ENCODE measurements at places on chromosomes 7 and 10.

DNA sequence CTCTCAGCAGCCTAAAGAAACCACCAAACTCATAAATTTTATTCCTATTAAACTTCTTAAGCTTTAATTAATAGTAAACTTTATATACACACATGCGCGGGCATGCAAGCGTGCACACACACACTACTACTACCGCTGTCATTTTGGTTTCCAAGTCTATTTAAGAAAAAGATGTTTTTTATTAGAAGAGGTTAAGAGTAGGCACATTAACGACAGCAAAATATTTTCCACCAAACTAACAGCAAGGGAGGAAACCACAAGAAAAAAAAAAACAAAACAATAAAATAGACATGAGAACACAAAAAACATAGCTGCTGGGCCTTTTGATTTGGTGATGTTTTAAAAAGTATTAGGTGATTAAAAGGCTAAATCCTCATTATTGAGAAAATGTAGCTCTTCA, 28.6 kb downstream of the RTKN2 start:
- no peak for DNase-seq

- no peak for DNase-seq
These were observed 40.2 kb downstream of the PDSS1 start for GRCh38 chr10:26737730-26738129.

DNA sequence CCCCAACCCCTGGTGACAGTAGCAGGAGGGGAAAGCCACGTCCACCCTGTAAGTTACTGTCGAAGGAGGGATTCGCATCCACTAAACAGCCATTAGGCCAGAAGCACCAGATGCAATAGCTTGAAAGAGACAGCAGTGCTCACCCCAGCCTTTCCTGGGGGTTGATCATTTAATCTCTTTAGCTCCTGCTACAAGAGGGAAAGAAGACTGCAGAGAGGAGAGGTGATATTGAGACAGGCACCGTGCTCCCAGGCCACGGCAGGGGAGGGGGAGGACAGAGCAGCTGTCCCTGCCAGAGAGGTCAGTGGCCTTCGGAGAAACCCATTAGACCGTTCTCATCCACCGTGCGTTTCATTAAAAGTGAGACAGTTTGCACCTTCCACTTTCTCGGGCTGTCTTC, 148.3 kb downstream of the CDH23 start:
- no peak for DNase-seq

DNA sequence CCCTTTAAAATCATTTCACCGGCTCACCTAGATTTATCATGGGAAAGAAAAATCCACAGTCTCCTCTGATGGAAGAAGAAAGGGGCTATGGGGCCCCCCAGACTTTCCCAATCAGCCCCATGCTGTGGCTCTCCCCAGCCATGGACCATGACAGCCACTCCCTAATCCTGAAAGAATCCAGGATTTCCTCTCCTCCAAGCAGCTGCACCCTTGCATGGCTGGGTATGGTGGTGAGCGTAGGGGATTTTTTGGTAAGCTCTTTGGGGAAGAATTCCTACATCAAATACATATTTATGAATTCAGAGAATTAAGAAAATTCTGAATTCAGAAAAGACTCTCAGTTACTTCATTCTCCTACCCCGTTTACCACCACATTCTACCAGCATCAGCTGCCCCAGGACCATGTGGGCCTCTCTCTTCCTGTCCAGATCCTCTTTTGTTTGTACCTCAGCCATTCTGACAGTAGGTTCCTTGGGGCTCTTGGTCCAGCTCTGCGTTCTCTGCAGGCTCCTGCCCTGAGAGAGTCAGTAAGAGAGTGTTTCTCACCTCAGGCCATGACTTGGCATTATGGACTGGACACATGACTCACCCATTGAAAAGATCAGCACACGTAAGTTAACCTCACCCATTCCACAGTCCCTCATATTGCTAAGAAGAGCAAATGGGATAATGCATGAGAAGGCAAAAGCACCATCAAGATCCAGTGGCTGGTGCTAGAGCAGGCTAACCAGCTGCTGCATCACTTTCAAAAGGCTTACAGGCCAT, 337.8 kb downstream of the ELMO1 start:
- no peak for DNase-seq

DNA sequence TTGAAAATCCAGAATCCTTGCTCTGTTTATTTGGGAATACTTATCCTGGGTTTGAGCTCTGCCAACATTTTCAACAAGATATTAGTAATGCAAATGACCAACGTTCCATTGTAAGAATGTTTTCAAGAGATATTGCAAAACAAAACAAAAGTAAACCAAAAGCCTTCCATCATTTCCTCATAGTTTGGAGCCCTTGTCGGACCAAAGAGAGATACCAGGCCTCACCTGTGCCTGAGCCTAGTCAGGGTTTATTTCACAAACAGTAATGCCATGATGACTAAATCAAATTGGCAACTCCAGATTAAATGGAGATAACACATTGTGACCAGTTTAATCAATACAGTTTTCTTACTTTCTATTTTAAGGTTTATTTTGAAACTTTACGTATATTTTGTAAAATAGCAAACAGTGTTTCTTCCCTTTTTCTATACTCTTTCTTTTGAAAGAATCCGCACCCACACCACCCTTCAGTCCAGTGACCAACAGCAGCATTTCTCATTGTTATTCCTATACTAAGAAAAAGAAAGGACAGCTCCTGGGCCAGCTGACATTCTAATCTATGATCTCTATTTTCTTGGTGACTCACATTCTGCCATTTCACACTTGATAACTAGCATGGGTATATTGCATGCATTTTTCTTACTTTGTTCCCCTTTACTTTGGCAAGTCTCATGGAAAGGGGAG, 168.5 kb upstream of the MEOX2 start:
- DNase-seq = no peak

- DNase-seq = no peak
These were observed 343.1 kb downstream of the PHTF2 start for GRCh38 chr7:78141522-78142281.

DNA sequence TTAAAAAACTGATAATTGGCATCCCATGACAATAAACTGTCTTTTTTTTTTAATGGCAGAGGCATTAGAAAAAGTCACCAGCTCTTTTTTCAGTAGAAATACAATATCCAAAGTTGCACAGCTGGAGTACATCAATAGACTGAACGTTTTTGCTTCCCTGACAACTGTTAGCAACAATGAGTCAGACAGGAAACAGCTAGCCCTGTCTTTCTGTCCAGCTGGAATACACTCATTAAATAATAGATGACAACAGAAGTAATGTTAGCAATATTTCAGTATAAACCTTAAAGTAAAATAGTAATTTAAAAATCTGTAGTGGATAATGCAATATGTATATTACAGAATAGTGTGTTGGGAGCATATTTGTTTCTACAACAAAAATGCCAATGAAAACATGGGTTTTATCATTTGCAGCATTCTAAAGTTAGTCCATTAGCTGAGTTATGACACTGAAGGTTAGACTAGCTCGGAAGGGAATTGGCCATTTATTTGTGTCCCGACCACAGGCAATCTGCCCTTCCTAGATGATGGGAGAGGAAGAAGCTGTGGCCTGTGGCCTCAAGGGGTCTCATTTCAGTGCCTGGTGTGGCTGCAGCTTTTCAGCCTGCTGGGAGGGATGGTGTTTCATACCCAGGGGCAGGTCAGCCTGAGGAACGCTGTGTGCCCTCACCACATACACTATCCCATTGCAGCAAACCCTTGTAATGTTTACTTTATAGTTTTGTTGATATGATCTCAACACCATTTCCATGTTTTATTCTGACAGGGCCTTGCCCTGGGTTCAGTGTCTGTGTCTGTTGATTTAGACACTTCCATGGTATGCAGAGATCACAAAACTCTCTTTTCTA, 173.3 kb downstream of the SLC16A9 start:
- no peak for DNase-seq

DNA sequence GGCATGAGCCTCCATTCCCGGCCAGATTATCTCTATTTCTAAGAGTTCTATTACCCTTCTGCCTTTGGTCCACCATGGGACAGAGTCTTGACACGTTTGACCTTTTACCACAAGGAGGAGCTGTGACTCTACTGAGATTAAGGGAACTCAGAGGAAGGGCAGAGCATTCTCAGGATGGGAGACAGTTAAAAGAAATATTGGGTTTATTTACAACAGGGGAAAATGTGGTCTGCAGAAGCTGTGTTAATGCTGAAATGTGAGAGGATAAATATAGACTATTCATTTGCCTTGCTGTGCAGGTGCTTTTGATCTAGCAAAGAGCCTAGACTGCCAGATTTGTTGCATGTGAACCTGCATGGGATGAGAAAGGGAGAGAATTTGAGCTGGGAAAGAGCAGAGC, 45.8 kb upstream of the PRSS58 start:
- DNase-seq = no peak

DNA sequence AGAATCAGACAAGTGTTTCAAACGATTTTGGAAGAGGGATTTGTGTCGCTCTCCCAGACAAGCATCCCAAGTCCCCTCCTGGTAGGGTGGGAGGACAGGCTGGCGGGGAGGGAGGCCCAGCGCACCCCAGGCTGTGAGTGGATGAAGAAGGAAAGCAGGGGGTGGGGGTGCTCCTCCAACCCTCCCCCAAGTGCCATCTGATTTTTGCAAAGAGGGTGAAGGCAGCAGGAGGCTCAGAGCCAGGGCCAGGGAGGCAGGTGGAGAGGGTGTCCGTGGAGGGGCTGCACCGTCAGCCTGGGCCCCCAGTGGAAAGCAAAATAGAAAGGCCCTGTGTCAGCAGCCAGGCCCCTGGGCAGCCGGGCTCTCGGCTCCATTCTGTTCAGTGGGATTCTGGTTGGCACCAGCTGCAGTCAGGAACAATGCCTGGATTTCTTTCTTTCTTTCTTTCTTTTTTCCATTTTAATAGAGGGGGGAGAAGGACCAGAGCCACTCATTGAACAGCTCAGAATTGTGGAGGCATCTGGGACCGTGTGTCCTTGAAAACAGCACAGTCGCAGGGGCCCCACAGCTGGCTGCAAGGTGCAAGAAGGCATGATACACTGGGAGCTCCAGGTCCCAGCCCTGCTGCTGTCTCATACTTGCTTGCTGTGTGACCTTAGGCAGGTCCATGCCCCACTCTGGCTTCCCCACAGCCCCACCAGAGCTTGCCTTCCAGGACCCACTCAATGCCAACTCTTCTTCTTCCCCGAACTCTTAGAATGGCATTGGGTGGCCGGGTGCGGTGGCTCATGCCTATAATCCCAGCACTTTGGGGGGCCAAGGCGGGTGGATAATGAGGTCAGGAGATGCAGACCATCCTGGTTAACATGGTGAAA, 7.1 kb upstream of the ZMIZ1 start:
- DNase-seq = no peak

- DNase-seq = no peak
These were observed 124.3 kb upstream of the WNT16 start for GRCh38 chr7:121204537-121204936.

DNA sequence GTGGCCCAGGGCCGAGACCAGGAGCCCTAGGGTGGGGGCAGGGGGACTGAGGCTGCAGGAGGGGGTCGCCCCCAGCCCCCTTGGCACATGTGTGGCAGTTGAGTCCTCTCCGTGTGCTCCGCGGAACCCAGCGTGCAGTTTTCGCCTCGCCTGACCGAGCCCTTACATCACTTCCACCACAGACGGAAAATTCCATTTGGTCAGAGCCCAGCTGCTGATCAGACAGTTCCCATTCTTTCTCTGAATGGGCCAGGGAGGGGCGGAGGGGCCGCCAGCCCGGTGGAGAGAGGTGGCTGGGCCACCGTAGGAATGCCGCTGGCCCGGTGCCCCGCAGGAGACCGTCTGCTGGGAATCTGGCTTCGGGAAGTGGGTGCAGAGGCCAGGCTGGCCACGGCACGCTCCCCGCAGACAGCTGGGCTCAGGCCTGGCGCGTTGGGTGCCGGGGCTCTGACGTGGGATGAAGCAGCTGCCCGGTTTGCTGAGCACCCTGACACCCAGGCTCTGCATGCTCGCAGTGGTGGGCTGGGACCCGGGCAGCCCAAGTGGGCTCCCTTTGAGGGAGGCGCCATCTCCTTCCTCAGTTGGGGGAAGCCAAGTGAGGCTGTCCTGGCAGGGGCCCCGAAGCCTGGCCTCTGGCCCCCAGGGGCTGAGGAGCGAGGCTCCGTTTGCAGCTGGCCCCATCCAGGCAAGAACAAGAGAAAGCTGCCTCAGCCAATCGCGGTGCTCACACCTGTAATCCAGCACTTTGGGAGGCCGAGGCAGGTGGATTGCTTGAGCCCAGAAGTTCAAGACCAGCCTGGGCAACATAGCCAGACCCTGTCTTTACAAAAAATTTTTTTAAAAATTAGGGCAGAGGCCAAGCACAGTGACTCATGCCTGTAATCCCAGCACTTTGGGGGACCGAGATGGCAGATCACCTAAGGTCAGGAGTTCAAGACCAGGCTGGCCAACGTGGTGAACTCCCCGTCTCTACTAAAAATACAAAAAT, 9.9 kb downstream of the TTYH3 start:
- DNase-seq = no peak

GRCh38 chr10:96619120-96619519, 32.3 kb upstream of the TM9SF3 start:
- no peak for DNase-seq

- no peak for DNase-seq
These were observed 4.4 kb downstream of the ZP3 start for GRCh38 chr7:76428868-76429805.

DNA sequence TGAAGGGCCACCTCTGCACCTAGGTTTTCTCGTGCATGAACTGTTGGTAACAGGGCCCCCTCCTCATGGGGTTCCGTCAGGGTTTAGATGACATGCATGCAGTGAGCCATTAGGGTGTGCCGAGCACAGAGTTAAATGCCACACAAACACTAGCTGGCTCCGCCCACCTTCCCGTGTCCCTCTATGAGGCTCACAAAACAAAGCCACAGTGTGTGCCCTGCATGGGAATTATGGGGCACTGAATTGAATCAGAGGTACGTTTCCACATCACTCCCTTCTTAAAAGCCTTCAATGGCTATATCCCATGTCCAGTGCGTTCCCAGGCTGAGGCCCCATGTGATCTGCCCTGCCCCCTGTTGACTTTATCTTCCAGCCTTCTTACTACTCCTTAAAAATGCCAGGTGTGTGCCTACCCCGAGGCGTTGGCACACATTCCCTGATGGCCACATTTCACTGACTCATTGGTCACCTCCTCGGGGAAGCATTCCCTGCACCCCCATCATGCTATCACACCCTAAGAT, 35.7 kb downstream of the GSDME start:
- no peak for DNase-seq

DNA sequence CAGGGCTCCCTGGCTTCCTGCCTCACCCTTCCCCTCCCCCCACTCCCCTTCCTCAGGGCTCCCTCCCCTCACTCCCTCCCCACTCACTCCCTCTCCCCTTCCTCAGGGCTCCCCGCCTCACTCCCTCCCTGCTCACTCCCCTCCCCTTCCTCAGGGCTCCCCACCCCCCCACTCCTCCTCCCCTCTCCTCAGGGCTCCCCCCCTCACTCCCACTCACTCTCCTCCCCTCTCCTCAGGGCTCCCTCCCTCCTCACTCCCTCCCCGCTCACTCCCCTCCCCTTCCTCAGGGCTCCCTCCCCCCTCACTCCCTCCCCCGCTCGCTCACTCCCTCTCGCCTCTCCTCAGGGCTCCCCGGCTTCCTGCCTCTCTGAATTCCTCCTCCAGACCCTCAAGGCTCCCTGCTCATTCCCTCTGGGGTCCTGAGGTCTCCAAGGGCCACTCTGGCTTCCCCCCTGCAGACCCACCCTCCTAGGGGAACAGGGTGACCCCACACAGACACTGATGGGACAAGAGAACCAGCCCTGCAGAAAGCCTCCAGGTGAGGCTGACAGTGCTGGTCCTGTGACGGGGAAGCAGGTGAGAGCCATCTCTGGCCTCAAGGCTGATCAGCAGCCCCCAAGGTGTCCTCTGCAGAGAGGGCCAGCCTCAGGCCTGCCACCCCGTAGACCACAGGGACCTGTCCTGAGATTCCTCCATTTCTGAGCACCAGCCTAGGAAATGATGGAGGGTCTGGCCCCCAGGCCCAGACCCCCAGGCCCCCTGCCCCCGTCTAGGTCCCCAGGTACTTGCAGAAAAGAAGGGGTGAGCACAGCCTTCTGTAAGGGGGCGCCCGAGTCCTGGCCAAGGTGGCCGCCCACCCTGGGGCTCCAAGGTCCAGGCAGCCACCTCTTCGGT, 47.2 kb downstream of the PWWP2B start:
- DNase-seq = no peak
